GM12864 (cell line): ENCODE measurements at places on chromosomes 6 and 20.
A peak's percentile ranks its signal among the peaks of the same experiment; 100 is the strongest.

DNA sequence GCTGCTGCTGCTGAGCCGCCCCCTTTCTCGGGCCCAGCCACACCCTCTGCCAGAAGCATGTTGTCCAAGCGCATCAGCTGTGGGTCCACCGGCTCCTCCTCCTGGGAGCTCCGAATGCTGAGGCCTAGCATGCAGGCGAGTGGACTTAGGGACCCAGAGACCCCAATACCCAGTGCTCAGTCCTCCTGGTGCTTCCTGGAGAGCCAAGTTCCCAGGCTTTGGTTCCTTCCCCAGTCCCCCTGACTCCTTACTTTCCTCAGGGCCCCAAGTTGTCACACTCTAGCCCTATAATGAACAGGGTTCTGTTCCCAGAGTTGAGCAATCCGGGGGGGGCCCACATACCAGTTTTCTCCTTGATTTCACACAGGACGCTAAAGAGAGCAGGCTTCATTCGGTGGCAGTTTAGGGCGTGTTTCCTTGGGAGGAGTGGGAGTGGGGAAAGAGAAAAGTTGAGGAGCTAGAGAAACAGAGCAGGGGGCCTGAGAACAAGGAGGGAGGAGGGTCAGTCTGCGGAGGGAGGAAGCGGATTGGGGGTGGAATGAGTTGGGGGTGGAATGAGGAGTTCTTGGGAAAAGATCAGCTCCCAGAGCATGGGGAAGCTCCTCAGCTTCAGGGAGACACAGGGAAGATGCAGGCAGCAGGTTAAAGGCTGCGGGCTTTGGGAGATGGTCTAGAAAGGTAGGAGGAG is 1.5 kb downstream of the PBX2 start:
- DNase-seq, result no peak

DNA sequence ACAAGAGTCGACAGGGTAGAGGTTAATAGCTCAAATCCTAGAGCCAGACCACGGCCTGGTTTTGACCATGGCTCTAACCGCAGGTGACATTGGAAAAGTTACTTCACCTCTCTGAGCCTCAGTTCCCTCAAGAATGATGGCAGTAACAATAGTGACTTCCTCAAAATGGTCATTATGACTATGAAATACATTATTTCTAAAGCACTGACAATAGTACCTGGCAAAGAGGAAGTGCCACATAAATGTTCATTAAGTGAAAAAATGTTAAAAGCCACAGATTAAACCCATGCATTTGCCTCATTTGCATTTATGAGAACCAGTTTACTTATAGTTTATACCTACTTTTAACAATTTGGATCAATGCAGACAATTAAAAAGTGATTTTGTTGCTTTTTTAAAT is 12.3 kb downstream of the BTBD3 start:
- no peak for DNase-seq

GRCh38 chr20:43189554-43190331 is at the start of gene PTPRT:
Gene PTPRT (minus strand): TSS chr20:43189906. CDS start chr20:43189733, 173 bp downstream.
- no peak for DNase-seq

- DNase-seq, result no peak
Observed at GRCh38 chr20:50572938-50573777, 63.0 kb downstream of the PTPN1 start.

DNA sequence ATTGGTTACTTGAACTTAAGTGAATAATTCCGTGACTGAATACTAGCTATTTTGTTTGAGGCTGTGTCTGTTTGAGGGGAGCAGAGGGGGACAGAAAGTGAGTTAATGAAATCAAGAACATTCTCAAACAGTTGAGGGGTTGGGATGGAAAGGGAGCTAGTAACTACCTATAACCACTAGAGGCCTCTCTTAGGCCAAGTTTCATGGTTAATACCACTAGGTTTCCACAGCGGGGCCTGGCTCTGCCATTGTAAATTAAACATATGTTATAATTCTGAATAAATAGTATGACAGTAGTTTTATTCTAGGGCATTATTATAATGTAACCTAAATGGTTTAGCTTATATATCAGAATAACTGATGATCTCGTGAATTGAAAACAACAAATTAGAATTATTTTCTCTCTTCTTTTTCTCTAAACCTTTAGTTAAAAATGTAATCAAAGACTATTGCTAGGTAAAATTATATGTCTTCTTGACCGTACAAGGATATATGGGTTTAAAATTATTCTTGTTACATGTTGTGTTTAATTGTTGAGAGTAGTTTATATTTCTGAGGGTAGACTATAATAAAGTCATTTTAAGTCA is 108.1 kb downstream of the BCKDHB start:
- DNase-seq, result peak; percentile 8

DNA sequence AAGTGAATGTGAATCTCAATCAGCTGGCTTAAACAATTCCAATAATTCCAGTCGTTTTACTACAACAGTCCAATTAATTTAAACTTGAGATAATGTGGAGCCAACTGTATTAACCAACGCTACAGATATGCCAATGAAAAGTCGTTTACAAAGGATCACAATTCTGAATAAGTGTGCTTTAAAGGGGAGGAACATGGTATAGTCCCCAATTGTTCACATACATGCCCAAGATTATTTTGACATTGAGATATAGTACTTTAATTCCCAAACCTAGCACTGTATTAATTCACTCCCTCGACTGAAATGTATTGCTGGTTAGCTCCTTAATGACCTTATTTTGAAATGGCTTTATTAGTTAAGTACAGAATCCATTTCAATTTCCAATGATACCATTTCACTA is 2.5 kb downstream of the AKIRIN2 start:
- no peak for DNase-seq

DNA sequence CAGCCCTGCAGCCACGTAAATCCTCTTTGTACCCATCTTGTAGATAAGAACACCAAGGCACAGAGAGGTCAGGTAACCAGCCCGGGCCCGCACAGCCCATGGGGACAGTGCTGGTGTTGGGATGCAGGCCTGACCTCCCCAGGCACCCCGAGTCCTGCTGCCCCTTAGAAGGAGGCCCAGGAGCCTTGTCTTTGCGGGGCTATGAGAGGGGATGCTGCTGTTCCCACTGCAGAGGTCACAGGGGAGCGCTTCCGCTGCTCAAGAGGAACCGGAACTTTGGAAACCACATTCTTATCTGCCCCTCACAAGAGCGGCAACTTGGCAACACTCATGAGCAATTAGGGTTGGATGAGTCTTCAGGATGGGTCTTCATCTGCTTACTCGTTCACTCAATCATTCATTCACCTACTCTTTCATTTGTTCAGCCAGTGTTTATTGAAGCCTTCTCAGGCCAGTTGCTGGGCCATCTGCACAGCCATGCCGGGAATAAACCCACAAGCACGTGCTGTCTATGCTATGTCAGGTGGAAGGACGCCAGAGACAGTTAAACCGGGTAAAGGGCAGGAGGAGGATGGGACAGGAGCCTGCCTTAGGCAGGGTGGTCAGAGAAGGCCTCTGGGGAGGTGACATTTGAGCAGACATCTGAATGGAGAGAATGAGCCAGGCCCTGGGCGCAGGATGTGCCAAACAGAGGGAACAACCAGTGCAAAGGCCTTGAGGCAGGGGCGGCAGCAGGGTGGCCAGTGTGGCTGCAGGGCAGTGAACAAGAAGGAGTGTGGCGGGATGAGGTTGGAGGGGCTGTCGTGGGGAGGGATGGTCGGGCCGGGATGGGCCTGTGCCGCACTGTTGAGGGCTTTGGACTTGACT is 60.8 kb downstream of the RBM38 start:
- no peak for DNase-seq

DNA sequence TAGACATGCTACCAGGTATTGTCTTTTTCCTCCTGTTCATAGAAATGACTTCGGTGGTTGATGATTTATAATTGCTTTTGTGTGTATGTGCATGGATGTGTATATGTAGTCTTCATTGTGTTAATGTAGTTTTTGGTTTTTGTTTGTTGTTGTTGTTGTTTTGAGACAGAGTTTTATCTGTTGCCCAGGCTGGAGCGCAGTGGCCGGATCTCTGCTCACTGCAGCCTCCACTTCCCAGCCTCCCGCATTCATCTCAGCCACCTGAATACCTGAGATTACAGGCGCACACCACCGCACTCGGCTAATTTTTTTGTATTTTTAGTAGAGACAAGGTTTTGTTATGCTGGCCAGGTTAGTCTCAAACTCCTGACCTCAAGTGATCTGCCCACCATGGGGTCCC is 75.2 kb downstream of the HFE start:
- DNase-seq, result no peak

- DNase-seq, result no peak
Observed at GRCh38 chr6:116070101-116070500, 9.4 kb upstream of the FRK start.

DNA sequence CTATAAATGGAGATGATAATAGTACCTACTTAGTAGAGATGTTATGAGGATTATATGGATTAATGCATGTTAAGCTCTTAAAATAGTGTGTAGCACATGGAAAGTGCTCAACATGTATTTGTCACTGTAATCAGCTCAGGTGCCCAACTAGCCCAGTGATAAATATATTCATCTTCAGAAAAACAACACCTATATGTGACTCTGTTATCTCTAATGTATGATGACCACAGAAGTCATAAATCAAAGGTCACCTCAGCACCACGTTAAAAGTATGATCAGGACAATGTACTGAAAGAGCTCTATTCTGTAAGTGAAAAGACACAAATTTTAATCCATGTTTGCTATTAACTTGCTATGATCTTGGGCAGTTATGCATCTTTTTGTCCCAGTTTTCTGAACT is 36.8 kb upstream of the TENT5A start:
- DNase-seq, result no peak

GRCh38 chr20:8876366-8876765 is 192.5 kb upstream of the PLCB4 start:
- DNase-seq, result no peak

- no peak for DNase-seq
Observed at GRCh38 chr20:13205848-13206434, 15.1 kb upstream of the ISM1 start.

GRCh38 chr6:136566851-136567250 is 16.6 kb upstream of the MAP7 start:
- DNase-seq, result no peak

- no peak for DNase-seq
Observed at GRCh38 chr6:150638267-150638666, 38.6 kb downstream of the PLEKHG1 start.

- no peak for DNase-seq
Observed at GRCh38 chr6:156775717-156776116, 1.5 kb upstream of the ARID1B start.

DNA sequence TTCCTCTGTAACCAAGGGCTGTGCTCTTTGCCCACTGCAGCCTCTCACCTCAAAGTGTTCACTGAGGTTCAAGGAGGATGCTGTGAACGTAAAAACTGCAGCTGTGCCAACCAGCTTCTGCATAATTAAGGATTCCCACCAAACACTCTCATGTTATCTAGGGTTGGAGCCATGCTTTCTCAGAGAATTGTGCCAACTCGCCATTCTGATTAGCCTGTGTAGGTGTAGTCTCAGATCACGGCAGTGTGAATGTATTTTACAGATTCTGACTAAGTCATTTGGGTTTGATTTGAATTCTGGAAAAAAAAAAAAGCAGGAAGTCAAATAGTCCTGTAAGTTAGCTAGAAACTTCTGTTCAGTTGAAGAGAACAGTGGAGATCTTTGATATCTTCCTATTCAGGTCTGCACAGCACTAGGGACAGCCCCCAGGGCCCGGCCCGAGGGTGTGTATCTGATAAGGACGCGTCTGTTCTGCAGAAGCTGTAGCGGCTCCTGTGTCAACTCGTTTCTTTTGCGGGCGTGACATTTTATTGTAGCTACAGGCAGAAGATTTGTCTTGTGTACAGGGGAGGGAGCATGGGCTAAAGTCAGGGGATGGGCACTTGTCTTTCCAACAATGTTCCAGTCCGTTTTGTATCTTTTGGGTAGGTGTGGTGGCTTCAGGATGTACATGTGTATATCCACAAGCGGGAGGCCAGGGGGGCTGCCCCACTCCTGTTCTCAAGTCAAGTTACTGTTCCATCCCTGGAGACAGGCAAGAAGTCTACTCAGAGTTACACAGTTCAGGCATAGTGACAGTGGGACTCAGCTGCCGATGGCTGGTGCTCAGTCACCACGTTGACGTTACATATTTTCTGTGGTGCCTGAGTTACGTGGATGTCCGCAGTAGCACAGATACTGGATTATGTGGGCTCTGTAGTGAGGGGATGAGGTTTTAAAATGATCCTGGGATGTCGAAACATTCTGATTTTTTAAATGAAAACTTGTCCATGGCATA is 12.4 kb downstream of the IRF4 start:
- DNase-seq, result no peak

DNA sequence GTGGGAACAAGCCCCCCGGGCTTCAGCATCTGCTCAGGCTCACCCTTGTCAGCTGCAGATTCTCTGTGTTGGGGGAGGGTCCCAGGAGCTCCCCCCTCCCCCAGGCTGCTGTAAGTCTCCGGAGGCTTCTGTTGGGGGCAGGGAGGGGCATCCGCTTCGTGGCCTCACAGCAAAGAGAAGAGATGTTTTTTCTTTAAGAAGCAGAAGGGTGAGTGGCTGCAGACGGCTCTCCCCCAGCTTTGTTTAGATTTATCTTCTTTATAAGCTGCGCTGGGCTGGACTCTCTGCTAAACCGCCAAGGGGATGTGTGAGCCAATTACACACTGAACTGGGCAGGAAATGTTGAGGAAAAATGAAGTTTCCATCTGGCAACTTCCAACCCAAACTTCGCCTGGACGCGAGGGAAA is 48.7 kb upstream of the GATA5 start:
- DNase-seq, result no peak

GRCh38 chr20:39885975-39886649 is 802.9 kb downstream of the MAFB start:
- peak; percentile 3 for DNase-seq

DNA sequence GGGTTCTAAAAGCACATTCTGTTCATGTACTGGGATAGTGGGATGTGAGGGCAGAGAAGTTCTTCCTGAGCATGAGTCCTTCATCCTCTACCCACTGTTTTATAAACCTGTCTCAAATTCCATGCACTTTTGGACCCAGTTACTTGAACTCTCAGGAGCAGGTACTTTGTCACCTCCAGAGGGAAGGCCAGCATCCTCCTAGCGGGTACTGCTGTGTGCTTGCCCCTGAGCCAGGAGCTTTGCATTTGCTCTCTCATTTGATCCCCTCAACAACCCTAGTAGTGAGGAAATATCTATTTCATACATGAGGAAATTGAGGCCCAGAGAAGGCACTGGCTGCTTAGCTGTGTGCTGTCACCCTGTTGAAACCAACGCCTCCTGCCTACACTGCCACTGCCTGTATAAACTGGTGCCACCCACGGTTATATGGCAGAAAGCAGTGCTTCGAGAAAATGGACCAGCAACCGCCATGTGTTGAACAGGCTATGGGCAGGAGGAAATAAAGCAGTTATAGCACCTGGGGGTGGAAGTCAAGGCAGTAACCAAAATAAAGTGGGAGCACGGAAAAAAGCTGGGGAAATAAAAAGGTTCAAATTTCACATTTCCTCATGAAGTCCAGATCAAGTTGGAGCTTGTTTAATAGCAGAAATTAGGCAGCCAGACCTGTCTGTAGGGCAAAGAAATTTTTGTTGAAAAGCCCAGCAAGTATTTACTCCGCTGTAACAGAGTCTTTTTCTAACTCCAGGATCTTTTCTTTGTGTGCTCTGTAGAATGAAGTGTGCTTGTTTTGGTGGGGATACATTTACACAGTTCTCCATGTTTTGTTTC is 38.0 kb downstream of the KLHL31 start:
- no peak for DNase-seq

- DNase-seq, result no peak
Observed at GRCh38 chr20:38706509-38706908, 17.8 kb upstream of the SLC32A1 start.

- peak; percentile 1 for DNase-seq
Observed at GRCh38 chr6:82954937-82955577, 110.6 kb downstream of the UBE3D start.

GRCh38 chr6:129599467-129599866 is 110.5 kb downstream of the ARHGAP18 start:
- DNase-seq, result no peak

GRCh38 chr6:71114986-71115385 is 158.1 kb upstream of the B3GAT2 start:
- DNase-seq, result no peak
